ENCODE measurements at places on chromosomes 1 and 21.
A peak's percentile ranks its signal among the peaks of the same experiment; 100 is the strongest.

GRCh38 chr1:65812065-65812464, 19.4 kb downstream of the PDE4B start:
- peak; percentile 90 for DNase-seq

DNA sequence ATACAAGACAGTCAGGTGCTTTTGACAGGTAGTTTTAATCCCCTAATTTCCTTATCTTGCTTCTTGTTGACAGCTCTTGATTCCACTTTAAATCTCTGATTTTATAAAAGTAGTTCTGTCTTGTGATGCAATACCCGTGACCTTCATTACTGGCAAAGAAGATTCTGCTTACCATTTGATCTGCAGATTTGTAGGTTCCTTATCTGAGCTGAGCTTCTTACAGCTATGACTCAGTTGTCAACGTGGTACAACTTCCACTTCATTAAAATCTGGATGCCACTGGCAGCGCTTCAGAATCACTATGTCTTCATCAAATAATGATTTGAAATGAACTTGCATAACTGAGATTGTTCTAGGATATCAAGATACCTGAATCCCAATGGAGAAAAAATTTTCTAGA, 543.6 kb upstream of the B3GALT2 start:
- DNase-seq: no peak

DNA sequence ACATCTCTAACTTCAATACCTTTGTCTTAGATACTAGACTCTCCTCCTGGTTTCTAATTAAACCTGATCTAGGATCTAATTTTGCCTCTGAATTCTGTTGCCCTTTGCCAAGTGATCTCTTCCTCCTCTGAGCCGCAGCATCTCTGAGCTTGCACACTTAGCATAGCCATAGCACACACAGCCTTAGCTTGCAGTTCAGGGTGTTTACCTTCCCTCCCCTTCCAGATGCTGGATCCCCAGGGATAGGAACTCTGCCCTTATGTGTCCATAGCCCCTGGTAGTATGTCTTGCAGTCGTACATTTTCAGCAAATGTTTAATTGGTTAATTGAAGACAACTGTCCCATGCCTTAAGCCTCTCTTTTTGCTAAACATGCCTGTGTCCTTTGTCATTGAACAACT, 30.3 kb downstream of the SELL start:
- DNase-seq: no peak

- peak; percentile 42 for DNase-seq
These were observed 890.6 kb downstream of the KCNT2 start for GRCh38 chr1:195717651-195718050.

- DNase-seq: no peak
These were observed 64.6 kb downstream of the TOR3A start for GRCh38 chr1:179146476-179146875.

All from astrocyte of the spinal cord (primary cell).